ENCODE measurements at places on chromosomes 16 and 17. TPM values are rescaled to one million over a fixed set of nuclear protein-coding genes. Genes with fewer than 3 reads are reported as not detected.

DNA sequence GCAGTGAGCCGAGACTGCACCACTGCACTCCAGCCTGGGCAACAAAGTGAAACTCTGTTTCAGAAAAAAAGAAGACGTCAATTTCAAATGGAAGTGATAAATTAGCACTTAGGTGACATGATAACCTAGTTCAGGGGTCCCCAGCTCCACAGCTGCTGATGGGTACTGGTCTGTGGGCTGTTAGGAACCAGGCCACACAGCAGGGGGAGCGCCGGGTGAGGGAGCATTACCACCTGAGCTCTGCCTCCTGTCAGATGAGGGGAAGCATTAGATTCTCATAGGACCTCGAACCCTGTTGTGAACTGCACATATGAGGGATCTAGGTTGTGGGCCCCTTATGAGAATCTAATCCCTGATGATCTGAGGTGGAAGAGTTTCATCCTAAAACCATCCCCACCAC, 253.0 kb downstream of the FOXL1 start:
- DNase-seq: peak; percentile 37

The EVPLL gene
- total RNA-seq: not detected

The C16orf46 gene
- 0.57 TPM for total RNA-seq

The ACSM5 gene
- total RNA-seq: 1.5 TPM

The PRR29 gene
- 0.69 TPM for total RNA-seq

GRCh38 chr17:28959471-28959871, 8.2 kb upstream of the PHF12 start:
- DNase-seq: no peak

Measured in posterior vena cava (tissue), 2 donors.